ENCODE measurements at places on chromosomes 1 and 21.

DNA sequence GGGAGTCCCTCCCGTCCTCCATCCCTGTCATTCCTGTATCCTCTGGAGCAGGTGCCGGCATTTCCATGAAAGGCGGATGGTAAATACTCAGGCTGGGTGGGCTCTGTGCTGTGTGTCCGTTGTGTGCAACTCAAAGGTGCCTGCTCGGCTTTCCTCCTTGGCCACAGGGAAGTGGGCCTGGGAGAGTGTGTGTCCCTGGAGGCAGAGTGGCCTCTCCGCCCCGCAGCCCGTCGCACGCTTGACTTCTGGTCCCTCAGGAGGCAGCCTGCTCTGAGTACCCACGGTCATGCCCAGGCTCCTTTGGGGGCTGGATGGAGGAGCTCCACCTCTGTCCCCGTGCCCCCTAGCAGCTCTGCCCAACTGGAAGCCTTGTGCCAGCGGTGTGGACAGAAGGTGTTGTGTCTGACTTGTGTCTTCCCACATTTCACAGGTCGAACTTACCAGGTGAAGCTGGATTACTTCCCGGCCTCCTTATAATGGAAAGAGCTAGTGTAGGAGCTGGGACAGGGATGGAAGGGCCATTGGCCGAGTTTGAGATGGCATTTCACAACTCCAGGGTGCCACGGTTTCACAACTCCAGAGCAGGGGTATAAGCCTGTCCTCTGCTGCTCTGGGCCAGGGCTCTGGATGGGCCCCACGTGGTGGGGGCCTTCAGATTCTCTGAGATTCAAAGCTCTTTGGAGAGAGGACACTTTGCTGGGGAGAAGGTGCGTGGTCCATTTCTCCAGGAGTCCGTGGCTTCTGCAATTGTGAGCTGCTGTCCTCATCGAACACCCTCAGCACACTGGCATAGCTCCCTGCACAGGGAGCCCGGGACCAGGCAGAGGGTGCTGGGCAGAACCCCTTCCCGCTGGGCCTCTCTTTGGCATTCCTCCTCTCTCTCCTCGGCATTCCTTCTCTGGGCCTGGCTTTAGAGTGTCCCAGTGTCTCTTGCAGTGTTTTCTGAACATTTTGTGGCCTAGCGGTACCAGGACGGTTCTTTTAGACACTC lies 152.7 kb upstream of the COL6A1 start:
- no peak for DNase-seq

GRCh38 chr21:18000981-18001686 lies 182.0 kb upstream of the C21orf91 start:
- DNase-seq, result no peak

- peak; percentile 33 for DNase-seq
These were observed 913 bp upstream of the S1PR1 start for GRCh38 chr1:101235696-101236515.

DNA sequence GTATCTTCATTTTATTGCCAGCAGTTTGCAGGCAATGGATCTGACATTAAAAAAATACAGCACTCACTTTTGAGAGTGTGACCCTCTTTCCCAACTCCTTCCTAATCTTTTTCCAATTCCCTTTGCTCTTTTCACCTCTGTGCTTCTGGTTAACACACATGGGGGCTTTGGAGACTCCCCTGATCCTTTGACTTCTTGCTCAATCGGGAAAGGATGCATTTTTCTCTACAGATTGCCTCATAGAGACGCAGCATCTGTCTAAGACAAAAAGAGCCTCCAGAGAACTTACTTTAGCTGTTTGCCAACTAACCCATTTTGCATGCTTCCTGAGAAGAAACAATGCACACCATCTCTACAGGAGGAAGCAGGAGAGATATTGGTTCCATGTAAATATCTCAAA lies 378.3 kb downstream of the PBX1 start:
- no peak for DNase-seq

DNA sequence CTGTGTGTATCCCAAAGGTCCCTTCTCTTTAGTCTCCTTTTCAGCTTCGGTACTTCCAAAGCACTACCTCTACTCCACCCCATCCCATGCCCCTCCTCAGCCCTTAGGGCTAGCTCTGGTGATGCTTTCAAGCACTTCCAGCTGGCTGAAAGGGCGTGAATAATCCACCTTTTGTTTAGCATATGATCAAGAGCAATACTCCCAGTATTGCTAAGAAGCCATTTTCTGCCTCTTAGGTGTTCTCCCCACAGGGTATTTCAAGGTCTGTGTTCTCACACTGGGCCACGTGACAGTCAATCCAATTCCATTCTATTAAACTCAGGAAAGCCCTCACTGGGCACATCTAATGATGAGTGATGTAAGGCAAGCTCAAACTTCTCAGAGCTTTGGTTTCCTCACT lies 298.5 kb upstream of the PROX1 start:
- DNase-seq, result no peak

DNA sequence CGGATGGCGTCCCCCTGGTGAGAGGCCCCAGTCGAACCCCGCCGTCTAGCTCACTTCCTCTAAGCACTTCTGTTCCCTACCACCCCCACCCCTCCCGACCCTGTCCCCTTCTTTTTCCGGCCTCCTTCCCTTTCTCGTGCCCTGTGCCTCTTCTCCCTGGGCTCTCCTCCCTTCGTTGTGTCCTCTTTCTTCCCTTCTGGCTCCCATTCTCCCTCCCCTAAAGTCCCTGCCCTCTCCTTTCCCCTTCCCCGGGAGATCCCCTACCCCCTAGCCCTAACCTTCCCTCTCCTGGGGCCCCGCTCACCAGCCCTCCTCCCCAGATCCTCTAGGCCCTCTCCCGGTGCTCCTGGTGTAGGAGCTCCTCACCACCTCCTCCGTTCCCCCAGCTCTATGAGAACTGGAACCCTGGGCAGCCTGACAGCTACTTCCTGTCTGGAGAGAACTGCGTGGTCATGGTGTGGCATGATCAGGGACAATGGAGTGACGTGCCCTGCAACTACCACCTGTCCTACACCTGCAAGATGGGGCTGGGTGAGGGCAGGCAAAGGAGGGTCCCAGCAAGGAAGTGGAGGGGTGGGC lies 15.9 kb downstream of the BCAN start:
- DNase-seq, result no peak

DNA sequence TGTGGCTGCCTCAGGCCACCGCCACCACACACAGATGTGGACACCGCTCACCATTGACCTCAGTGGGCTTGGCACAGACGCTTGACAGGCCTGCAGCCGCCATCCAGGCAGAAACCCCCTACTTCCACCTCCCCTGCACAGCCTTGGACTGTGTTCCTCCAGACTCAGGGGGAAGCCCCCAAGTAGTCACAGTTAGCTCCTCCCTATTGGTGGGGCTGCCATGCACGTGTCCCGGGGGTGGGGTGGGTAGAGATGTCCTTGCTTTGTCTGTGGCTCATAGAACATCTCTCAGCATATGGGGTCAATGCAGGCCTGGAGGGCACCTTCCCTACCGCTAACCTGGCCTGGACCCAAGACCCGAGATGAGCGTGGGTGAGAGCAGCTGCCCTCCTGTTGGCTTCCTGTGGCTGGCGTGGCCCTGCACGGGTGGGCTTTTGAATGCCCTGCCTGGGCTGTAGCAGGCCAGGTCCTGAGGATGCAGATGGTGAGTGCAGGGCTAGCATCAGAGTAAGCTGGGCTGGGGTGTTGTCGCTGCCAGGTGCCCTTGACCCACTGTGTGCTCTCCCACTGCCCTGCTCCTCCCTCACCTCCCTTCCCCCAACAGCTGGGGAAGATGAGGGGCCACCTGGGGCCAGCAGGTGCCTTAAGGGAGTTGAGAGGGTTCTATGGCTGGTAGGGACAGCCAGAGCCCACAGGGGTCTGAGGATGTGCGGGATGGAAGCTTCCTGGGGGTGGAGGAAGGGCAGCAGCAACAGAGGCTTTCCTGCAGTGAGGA lies 6.2 kb downstream of the CROCC start:
- no peak for DNase-seq

- DNase-seq, result peak; percentile 38
These were observed 22.2 kb downstream of the SGIP1 start for GRCh38 chr1:66556161-66556611.

DNA sequence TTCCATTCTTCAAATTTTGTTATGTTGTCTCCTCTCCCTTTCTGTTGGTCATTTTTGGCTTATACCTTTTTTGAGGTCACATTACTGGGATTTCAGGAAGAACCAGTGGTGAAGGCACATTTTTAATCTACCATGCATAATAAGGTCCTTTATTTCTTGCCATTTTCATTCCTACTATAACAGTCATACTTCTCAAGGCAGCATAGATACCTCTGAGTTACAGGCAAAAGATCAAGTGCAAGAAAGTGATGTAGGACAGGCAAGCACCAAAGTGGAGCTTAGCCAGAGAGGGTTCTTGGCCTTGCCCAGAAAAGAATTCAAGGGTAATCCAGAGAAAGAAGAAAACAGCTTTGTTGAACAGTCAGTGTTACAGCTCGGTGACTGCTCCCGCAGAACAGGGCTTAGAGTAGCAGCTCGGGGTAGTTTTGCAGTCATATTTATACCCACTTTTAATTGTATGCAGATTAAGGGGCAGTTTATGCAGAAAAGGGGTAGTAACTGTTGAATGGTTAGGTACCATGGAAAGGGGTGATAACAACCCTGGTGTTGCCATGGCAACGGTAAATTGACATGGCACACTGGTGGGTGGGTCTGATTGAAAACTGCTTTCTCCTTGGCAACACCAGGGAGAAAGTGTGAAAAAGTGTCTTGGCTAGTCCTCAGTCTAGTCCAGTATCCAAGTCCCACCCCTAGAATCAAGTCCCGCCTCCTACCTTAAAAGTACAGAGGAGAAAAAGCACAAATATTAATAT lies 39.6 kb upstream of the DOCK7 start:
- no peak for DNase-seq

DNA sequence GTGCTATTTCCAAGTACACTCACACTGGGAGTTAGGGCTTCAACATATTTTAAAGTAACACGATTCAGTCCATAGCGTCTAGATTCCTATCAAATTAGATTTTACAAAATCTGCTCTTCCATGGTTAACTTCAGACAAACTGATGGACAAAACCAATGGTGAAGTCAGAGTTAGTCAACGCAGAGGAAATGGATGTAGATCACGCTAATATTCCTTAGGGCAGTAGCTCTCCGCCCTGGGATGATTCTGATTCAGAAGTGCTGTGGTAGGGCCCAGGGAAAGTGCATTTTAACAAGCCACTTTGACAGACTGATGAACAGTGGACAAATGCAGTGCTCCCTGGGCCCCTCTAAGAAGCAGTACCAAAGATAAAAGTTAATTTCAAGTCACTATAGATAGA lies 83.2 kb downstream of the HIVEP3 start:
- DNase-seq, result no peak

DNA sequence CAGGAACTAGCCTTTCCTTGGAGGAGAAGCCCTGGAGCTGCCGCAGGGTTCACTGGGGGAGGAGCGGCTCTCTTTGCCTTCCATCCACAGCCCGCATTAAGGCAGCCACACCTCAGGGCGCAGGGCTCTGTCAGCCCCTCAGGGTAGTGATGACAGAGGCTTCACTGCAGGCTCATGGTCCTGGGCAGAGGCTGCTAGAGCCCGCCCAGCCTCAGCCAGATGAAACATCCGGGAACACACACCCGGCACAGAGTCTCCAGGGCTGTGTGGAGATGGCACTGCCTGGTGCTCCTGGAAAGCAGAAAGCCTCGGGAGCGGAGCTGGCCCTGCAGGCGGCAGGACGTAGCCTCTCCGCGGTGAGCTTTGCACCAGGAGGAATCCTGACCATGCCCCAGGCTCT lies 29.4 kb upstream of the PEX10 start:
- no peak for DNase-seq

DNA sequence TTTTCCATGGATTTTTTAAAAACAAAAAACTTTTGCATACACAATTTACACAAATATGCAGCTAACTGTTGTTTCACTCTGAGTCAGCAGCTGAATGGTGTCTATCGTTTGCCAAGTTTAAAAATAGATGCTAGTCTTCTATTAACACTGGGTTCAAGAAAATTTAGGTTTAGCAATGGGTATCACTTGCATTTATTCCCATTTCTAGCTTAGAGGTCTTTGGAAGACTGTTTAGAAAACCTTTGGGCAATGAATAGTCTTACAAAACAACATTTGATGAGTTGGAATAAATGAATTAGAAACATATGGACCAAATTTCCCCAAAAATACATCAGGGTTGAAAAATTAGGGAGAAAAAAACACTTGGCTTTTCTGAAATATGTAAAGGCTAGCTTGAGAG lies 165.8 kb downstream of the LYPLAL1 start:
- no peak for DNase-seq

DNA sequence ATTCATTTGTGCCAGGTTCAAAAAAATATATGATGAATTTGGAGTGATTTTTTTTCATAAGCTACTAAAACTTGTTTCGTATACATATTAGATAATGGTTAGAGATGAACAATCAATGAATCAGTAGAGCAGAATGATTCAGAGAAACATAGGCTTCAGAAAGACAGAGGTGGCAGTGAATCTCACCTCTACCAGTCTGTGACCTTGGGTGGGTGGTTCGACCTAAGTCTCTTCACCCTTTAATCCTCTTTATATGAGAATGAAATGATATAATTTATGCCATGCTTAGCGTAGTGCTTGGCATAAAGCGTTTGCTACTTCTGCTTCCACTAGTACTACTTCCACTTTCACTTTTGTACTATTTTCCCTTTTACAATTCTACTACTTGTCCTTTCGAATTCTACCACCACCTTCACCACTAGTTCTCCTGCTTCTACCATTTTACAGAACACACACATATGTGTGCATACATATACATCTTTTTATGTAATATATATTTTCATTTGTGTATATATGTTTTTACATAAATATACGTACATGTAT lies 45.1 kb downstream of the FYB2 start:
- no peak for DNase-seq

DNA sequence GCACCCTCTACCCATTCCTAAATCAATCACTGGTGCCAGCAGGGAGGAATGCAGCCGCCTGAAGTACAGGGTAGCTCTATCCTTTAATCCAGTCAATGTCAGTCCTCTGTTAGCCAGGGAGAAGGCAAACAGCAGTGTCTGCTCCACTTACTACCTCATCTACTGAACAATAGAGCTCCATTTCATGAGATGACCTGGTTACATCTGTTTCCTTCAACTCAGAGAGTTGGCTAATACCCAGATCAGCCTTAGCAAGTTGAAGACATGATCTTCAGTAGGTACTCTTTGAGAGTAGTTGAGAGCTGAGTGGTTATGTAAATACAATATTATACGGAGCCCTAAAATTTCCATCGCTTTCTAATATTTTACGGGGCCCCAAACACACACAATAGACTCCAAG lies 46.1 kb upstream of the CD34 start:
- no peak for DNase-seq

- no peak for DNase-seq
These were observed 2.3 kb upstream of the RIPK4 start for GRCh38 chr21:41769111-41769510.

GRCh38 chr1:193335806-193336428 lies 149.5 kb upstream of the B3GALT2 start:
- no peak for DNase-seq

- no peak for DNase-seq
These were observed 84.1 kb upstream of the PRDX6 start for GRCh38 chr1:173392895-173393658.

GRCh38 chr1:208217781-208218180 lies 26.4 kb downstream of the PLXNA2 start:
- no peak for DNase-seq

DNA sequence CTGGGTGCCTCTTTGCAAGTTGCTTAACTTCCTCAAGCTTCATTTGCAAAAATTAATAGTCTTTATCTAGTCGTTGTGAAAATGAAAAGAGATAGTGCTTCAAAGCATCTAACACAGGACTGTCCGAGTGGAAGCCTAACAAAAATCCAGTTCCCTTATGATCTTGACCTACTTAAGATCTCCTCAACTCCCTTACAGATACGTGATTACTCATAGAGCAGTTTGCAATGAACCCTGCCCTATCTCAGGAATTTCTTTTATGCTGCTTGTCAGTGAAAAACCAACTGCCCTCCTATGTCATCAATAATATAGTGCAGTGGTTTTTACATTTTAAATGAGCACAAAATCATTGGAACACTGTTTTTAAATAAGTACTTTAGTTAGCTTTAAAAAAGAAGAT lies 314.3 kb downstream of the BACH1 start:
- no peak for DNase-seq
